ENCODE measurements at places on chromosomes 16 and 17.
A peak's percentile ranks its signal among the peaks of the same experiment; 100 is the strongest.

GRCh38 chr16:82807311-82807710 lies 180.5 kb downstream of the CDH13 start:
- DNase-seq = no peak

- no peak for DNase-seq
Observed at GRCh38 chr17:82781894-82782274, 30.0 kb downstream of the TBCD start.

- DNase-seq = no peak
Observed at GRCh38 chr17:40026816-40027613, 11.8 kb downstream of the CSF3 start.

- peak; percentile 89 for DNase-seq
Observed at GRCh38 chr17:30091771-30092170, 24.8 kb upstream of the NSRP1 start.

- DNase-seq = no peak
Observed at GRCh38 chr17:78812855-78813254, 27.8 kb downstream of the USP36 start.

DNA sequence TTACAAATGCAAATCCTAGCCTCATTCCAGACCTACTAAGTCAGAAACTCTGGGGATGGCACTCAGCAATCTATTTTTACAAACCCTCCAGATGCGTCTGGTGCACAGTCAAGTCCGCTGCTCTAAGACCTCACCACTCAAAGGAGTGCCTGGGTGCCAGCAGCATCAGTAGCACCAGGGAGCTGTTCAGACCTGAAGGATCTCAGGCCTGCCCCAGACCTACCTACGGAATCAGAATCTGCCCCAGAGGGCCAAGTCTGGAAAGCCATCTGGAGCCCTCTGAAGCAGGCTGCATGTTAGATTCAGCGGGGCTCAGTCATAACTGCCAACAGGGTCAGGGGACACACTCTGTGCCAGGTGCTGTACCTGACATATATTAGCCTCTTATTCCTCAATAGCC lies 17.6 kb downstream of the MEOX1 start:
- DNase-seq = no peak

DNA sequence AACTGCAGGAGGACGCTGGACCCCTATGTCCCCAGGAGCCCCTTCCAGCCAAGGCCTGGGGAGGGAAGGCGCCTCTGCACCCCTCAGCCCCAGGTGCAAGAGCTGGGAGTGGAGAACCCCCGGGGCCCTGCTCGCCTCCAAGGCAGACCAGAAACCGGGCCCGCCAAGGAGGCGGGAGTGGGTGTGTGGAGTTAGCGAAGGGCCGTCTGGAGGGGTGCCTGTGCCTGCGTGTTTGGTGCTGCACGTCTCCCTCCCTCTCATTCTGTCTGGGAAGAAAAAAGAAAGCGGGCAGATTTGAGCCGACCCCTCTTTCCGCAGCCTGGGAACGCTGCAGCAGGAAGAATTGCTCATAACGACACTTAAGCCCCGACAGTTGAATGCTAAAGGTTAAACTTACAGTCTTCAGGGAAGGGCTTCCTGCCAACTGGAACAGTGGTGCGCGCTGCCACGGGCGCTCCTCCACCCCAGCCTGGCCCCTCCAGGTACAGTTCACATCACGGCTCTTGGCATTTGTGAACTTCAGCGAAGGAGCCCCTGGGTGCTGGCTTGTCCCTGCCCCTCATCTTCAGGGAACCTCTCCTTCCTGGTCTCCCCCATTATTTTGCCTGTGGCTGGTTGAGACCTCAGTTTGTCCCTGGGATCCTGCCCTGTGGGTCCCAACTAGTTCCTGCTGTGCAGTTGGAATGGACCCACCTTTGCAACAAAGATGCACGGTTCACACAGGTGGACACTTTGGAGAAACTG lies 19.2 kb upstream of the ZFHX3 start:
- no peak for DNase-seq

GRCh38 chr16:29940656-29941055 lies 14.6 kb upstream of the KCTD13 start:
- no peak for DNase-seq

GRCh38 chr17:57898487-57899311 lies 48.9 kb upstream of the MRPS23 start:
- DNase-seq = no peak

DNA sequence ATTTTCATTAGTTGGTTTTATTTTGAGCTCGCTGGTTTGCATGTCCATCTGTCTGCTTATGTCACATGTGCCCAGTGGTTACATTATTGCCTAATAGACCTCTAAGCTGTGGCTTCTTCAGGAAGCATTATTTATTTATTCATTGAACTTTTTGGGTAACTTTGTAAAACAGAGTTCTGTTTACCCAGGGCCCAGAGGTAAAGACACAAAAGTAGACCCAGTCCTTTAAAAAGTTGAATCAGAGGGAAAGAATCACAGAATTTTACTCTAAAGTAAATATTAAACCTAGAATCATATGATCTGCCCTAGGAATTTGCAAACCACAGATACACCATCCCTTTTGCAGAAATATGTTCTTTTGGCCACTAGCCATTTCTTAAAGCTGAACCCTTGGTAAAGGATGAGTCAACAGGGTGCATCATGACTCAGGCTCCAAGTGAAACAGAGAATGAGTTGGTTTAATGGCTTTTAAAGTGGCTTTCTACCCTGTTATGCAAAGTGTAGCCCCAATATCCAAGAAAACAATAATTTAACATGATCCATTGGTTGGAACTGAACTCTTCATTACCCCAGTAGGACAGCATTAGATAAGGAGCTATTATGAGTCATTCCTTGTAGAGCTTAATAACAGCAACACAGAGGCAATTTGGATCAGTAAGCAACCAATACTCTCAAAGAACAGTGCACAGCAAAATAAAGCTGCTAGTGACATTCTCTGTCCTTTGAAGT lies 236.3 kb downstream of the KCNJ2 start:
- DNase-seq = peak; percentile 92

- no peak for DNase-seq
Observed at GRCh38 chr16:71853413-71853812, 7.6 kb downstream of the ATXN1L start.

DNA sequence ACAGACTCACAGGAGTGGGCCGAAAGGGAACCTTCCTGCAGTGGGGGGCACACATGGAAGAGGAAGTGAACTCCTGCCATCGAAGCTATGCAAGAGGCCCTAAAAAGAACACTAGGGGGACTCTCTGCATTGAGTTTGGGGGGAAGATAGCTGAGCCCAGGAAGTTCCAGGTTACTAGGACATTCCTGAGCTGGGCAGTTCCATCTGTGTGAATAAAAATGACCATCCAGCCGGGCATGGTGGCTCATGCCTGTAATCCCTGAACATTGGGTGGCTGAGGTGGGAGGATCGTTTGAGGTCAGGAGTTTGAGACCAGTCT lies 211.8 kb downstream of the ZNF423 start:
- DNase-seq = no peak

DNA sequence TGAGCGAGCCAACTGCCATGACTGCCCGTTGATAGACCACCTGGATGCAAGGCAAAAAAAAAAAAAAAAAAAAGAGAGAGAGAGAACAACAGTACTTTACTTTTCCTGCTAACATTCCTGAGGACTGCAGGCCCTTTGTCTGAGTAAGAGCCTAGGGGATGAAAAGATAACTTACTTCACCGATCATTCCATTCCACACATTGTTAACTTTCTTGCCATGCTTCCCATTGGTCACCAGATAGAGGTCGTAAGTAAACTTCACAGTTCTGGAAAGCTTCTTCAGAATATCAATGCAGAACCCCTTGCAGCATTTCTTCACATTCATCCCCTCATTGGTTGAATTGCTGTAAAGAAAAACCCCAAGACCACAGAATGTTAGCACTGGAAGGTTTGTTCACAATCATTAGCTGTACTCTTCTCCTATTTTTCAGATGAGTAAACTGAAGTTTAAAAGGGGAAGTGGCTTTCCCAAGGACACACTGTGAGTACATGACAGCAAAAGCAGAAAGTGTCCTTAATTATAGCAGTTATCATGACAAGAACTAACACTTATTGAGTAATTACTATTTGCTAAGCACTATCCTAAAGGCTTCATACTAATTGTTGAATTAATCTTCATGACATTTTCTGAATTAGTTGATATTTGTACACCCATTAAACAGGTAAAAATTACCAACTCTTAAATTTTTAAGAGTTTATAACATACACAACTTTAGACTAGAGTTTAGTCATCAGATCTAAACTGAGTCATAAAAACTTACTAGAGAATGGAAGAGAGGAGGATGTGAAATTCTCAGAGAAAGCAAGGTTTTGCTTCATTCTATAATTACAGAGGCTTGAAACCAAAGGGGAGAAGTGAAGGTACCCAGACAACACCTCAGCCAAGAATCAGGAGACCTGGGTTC lies 341.2 kb downstream of the GRIN2A start:
- DNase-seq = no peak

- peak; percentile 36 for DNase-seq
Observed at GRCh38 chr17:29444589-29444988, 54.4 kb downstream of the TAOK1 start.

GRCh38 chr17:2067048-2067561 lies 12.2 kb downstream of the HIC1 start:
- DNase-seq = no peak

- no peak for DNase-seq
Observed at GRCh38 chr17:50520483-50520882, 12.1 kb upstream of the EPN3 start.

DNA sequence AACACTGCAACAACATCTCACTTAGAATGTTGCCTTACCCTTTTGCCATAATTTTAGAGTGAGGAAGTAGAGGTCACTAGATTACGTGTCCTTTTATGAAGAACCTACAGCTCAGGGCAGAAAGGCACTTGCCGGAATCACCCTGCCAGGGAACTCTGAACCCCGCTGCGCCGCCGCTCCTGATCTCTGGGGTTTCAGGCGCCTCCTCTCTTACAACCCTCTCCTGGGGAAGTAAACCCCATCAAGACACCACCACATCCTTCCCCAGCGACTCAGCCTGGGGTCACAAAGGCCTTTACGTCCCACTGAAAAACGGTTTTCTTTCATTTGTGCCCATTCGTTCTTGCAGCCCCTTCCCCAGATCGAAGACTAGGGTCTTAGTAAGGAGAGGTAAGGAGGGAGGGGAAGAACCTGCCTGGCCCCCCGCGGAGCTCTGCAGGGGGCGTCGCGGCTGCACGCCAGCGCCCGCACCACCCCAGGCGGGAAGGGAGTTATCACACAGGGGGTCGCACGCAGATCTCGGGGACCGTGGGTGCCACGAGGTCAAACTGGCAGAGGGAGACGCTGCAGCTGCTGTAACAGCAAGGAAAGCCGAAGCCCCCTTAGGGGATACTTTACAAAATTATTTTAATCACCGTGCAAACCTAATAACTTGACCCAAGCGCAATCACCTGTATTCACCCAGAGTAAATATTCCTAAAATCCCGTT lies 1.0 kb upstream of the HLF start:
- DNase-seq = no peak

GRCh38 chr16:85056211-85056748 lies 28.7 kb downstream of the KIAA0513 start:
- no peak for DNase-seq

- no peak for DNase-seq
Observed at GRCh38 chr16:55571191-55571897, 4.9 kb downstream of the CAPNS2 start.

DNA sequence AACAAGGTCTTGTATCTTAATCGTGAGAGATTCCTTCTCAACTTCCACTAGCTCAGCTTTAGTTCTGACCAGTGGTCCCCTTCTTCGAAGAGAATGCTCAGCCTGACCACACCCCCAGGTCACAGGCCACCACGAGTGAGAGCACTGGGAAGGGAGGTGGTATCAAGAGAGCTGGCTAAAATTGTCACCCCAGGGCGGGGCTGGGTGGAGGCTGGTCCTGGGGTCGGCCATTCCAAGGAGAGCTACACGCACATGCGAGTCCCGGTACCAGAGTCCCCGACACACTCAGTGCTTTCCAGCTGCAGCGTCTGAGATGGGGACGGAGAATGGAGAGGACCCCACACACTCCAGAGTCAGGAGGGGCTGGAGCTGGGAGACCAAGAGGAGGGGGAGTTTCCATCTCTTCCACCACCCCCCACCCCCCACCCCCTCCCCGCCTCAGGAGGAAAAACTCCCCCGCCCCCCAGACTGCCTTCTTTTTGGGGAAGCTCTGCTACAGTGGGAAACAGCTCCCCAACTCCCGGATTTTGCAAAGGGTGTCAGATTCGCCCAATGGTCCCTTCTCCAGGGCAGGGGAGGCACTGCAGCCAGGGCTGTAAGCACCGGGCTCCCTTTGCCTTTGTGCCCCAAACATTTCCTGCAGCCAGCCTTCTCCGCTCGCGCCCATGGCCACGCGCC lies 1.6 kb downstream of the C1QL1 start:
- no peak for DNase-seq

DNA sequence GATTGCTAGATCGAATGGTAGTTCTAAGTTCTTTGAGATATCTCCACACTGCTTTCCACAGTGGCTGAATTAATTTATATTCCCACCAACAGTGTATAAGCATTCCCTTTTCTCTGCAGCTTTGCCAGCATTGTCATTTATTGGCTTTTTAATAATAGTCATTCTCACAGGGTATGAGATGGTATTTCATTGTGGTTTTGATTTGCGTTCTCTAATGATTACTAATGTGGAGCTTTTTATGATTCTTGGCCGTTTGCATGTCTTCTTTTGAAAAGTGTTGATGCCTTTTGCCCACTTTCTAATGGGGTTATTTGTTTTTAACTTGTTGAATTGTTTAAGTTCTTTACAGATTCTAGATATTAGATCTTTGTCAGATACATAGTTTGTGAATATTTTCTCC lies 36.5 kb upstream of the BCAS3 start:
- no peak for DNase-seq

DNA sequence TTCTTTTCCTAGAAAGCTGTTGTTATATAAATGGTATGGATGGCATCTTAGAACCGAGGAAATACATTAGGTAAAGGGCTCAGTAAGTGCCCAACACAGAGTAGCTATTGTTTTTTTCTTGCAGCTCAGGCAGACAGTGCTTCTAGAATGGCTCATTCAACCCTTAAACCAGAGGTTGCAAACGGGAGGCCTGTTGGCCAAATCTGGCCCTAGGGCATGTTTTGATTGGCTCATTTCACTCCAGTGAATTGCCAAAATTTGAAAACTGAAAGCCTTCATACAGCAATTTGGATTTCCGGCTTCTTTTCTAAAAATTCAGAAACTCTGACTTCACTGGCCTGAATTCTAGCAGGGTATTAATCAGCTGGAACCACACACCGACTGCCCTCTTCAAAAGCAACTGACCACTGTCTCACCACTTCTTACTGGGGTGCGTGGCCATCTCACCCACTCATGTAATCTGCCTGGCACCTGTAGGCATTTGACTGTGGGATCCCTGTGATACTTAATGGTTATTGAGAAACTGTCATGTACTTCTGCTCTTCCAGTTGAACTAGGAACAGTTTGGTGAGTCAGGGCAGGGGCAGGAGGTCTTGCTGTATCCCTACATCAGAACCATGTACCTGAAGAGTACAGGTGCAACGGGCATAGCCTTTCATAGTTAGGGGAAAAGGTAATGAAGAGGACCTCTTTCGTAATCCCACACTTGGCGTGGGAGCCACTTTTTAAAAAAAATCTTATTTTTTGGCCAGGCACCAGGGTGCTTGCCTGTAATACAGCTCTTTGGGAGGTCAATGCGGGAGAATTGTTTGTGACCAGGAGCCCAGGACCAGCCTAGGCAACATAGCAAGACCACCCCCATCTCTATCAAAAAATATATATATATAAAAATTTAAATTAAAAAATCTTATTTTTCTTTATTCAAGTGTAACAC lies 53.6 kb upstream of the SCNN1B start:
- no peak for DNase-seq

Measured in HS-5 (cell line).